H7 (cell line): ENCODE measurements at places on chromosomes 13 and 19.

DNA sequence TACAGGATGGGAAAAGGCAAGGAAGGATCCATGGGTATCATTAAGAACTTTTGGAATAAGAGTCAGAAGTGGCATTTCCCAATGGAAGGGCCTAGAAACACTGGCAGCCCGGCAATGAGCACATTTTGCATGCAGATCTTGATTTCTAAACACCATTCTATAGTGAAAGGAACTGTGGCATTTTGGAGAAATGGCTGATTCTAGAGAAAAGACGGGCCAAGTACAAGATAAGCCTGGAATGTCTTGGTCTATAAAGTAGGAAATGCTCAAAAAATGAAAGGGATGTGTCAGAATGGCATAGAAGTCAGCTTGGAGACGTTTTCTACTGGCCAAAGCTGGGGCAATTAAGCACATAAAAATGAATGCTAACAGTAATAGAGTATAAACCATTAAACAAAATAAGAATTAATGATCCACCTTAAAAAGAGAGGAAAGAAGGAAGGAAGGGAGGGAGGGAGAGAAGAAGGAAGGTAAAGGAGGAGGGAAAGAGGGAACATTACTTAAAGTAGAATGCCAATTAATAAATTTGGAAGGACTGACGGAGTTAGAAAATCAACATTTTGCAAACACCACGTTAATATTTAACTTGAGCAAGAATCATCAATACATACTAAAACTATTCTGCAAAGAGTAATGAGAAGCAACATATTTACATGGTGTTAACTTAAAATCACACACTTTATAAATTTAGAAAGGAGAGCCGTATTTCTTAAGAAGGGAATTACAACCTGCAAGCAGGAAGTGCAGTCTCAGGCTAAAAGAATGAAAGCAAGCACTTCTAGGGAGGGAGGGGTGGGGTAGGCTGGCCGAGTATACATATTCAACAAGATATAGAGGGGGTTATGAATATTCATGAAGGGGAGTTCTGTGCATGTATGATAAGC lies 78.9 kb downstream of the ANKRD10 start:
- no peak for DNase-seq

- DNase-seq = no peak
These were observed 693 bp upstream of the TMED1 start for GRCh38 chr19:10836479-10837330.

GRCh38 chr13:19910336-19911072 lies 47.1 kb upstream of the ZMYM5 start:
- no peak for DNase-seq

- peak; percentile 52 for DNase-seq
These were observed 16.3 kb downstream of the ZIC5 start for GRCh38 chr13:99955107-99955746.

DNA sequence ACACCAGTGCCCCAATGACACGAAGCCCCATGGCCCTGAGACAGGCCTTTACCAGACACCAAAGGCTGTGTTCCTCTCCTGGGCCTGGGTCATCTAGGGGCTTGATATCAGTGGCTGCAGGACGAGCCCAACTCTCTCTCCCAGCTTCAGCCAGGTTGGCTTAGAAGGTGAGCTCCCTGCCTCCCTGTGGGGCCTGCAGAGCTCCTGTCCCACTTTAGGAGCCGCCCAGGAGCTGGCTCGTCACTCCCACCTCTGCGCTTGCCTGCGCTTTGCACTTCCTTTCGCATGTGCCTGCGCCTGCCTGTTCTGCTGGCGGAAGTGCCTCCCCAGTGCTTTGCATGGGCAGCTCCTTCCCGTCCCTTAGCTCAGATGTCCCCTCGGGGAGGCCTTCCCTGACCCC lies 4.9 kb downstream of the CALM3 start:
- DNase-seq = no peak

- no peak for DNase-seq
These were observed 203.1 kb downstream of the TM9SF2 start for GRCh38 chr13:99704390-99704789.
